ENCODE measurements at places on chromosomes 16 and 17.

GRCh38 chr17:17313350-17313991 is 10.3 kb downstream of the NT5M start:
- DNase-seq, result peak; percentile 68

GRCh38 chr17:72693151-72693878 is 399.2 kb downstream of the SLC39A11 start:
- no peak for DNase-seq

DNA sequence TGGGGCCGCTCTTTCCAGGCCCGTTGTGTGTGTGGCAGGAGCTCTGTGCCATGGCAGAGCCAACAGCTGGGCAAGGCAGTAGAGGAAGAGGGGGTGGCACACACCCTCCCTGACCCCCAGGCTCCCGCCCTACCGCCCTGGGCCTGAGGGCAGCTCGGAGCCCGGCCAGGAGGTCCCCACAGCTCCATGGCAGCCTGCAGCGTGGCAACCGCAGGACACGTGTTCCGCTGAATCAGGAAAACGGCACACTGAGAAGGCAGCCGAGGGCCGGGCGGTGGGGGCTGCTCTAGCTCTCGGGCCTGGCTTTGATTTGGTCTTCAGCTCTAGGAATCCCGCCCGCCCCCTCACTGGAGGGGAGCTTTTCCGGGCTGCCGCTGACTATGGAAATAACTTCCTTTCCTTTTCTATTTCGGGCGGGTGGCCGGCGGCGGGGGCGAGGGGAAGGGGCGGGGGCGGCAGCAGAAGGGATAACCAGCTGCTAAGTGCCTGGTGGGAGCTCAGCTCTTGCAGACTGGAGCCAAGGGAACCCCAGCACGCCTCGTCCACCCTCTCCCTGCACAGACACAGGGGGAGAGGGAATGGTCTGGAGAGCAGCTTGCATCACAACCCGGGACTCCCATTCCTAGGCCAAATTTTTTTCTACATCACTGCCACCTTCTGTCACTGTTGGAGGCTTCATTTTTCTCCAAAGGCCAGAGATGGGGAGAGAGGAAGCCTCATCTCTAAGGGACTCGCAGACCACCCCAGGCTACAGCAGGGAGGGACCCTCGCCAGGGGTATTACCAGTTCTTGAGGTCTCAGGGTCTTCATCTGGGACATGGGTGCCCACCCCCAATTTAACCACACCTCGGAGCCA is 24.8 kb upstream of the MRPS23 start:
- peak; percentile 30 for DNase-seq

GRCh38 chr16:4140652-4141051 is 24.4 kb upstream of the ADCY9 start:
- peak; percentile 38 for DNase-seq

DNA sequence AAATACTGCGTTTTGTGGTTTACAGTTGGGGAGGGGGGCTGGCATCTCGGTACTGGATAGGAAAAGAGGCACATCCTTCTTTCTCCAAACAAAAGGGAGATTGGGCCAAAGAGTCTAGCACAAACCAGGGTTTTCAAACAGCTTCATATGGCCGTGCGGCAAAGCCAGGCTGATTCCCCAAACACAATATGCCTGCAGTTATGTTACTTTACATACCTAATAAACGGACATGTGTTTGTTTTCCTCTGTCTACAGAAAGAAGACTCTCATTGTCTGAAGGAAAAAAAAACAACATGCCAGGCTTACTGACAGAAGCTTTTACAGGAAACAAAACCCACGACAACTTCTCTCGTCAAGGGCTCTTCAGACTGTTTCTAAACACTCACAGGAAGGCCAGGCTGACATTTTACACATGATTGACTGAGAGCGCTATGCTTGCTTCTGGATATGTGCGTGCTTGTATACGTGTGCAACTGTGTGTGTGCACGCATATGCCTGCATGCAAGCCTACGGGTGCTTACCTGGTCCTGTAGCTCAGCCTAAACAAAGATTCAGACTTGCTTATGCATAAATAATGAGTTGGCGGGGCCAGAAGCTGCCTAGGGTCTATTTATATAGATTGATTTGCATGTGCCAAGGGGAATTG is 461.0 kb upstream of the C16orf82 start:
- DNase-seq, result no peak
